NCI-H1105 (cell line): ENCODE measurements at places on chromosomes 11 and 22.

GRCh38 chr11:131157678-131158077 lies 212.7 kb upstream of the NTM start:
- DNase-seq: no peak

DNA sequence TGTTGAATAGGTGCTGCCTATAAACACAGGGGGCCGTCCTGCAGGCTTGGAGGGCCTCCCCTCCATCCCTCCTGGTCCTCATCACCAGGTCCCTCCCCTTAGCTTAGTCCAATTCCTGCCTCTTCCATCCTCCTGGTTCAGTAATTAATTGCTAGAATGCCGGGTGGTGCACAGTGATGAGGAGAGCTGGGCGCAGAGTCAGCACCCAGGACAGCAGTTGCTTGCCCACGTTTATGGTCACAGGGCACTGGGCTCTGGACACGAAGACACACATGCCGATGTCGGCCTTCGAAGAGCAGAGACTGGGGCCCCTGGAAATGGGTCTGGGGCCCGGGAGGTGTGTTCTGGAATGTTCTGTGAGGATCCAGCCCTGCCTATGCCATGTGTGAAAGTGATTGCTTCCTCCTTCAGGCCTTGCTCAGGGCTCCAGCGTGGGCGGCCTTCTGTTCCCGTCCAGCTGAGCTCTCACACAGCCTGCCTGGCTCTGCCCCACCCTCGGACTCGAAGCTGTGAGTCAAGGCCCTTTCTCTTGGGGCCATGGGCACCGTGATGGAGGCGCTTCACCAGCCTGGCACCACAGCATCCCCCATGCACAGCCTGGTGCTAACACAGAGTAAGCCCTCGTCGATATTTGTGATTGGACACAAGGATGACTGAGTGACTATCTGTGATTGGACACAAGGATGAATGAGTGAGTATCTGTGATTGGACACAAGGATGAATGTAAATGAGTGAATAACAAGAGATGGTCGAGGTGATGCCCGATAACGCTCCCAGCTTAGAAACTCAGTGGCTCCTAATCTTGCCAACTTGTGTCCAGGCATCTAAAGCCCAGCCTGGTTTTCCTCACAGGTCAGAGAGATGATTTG lies 884.7 kb downstream of the BRD1 start:
- no peak for DNase-seq

DNA sequence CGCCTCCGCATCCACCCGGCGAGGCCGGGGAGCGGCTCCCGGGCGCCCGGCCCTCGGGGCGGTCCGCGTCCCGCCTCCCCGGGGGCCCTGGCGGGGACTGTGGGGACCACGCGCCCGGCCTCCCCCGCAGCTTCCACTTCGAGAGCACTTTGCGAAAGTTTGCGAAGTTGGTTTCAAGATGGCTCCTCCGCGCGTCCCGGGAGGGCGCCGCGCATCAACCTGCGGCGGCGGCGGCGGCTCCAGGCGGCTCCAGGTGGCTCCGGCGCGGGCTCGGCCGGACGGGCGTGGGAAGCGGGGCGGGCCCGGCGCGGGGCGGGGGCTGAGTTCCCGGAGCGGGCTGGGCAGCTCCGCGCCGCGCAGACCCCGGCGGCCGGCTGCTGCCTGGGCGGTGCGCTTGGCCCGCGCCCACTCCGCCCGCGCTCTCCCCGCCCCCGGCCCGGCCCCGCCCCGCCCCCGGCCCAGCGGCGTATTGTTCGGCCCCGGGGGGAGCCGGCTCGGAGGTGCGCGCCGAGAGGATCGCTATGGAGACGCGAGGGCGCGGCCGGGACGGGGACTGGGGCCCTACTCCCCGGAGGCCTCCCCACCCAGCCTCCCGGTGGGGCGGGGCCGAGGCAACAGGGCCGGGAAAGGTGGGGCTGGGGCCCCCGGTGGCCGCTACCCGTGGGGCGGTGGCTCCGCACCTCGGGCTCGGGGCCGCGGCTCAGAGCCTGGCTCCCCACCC lies at the start of gene CELSR1:
Gene CELSR1, minus strand, starts transcription at position 396 of the 721 bp plus-strand sequence. CDS start 450 bp downstream, outside the sequence.
- peak; percentile 13 for DNase-seq

DNA sequence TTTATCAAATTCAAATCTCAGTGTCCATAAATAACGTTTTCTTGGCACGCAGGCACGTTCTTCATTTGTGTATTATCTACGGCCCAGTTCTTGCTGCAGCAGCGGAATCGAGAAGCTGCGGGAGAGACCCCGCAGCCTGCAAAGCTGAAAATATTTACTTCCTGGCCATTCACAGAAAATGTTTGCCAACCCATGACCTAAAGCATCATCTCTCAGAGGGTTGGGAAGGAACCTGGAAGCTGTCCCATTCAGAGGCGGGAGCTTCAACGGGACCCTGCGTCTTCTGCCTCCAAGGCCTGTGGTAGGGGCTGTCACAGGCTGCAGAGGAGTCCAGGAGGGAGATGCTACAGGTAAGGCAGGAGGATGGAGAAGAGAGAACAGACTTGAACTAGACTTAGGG lies 319.2 kb downstream of the MN1 start:
- no peak for DNase-seq

- DNase-seq: no peak
Observed at GRCh38 chr11:114141863-114142580, 82.5 kb downstream of the ZBTB16 start.

DNA sequence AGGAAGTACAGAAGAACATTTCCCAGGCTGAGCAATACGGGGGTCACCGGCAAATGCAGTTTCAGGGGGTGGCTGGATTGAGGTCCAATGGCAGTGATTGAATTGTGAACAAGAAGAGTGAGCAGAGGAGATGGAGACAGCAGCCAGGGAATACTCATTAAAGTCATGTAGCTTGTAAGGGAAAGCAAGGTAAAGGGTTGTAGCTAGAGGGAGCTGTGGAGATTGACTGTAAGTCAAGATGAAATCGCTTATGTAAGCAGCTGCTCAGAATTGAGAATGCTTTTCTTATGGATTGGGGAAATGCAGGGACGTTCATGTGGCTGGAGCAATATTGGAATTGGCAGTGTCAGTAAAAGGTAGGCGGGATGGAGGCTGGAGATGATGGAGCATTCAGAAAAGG lies 111.4 kb upstream of the TBCEL start:
- DNase-seq: no peak
